ENCODE measurements at places on chromosomes 5 and 9. TPM values are rescaled to one million over a fixed set of nuclear protein-coding genes. Genes with fewer than 3 reads are reported as not detected.

- no peaks in the 10 kb centered on the region for H3K27me3 ChIP-seq
- peaks cover 7% of the 10 kb centered on the region for H3K36me3 ChIP-seq
- DNase-seq = no peak
- peaks cover 53% of the 10 kb centered on the region for H3K4me1 ChIP-seq
- H3K4me3 ChIP-seq = peak overlapping the region; percentile 26
Observed at GRCh38 chr5:139296862-139297326, 3.4 kb downstream of the MATR3 start.

DNA sequence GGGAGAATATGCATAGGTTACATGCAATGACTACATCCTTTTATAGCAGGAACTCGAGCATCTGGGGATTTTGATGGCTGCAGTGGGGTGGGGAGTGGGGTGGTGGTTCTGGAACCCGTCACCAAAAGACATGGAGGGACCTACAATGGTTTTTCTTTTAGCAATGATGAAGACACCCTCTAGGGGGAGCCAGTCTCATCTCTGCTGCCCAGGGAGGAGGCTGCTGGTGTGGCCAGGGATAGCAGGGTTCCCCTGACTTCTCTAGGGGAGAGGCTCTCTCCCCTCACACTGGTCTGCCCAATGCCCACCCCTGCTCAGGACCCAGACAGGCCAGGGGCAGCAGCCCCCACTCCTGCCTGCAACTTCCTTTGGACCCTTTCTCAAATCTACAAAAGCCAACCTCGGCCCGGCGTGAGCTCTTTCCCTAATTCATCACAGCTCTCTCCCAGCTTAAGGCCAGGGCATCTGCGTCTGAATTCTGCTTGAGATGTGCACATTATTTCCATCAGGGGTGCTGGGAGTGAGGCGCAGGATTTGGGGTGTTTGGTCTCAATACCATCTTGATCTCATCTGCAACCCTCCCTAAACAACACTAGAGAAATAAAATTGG is 73.6 kb upstream of the RETREG1 start:
- H3K4me3 ChIP-seq = no peak overlapping the region
- H3K27ac ChIP-seq = no peak overlapping the region
- H3K27me3 ChIP-seq = no peaks in the 10 kb centered on the region
- no peak for DNase-seq

- no peaks in the 10 kb centered on the region for H3K4me1 ChIP-seq
- peaks cover 3% of the 10 kb centered on the region for H3K36me3 ChIP-seq
- H3K27ac ChIP-seq = no peak overlapping the region
- no peaks in the 10 kb centered on the region for H3K27me3 ChIP-seq
- DNase-seq = no peak
Observed at GRCh38 chr5:102832445-102832844, 77.3 kb downstream of the PAM start.

DNA sequence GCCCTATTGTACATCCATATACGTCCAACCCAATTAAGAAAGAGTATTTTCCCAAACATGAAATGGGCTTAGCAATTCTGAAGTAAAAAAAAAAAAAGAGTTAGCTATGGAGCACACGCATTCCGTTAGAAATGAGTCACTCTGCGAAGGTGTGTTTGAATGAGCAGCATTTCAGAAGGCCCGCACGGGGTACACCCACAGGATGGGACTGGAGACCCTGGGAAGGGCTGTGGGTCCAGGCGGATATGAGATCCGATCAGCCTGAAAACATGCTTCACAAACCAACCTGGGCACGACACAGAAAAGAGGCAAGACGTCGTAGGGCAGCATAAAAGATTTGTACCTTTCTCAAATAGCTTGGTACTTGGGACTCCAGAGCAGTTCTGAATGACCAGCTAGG is 173.9 kb upstream of the KLF9 start:
- no peak overlapping the region for H3K4me3 ChIP-seq
- H3K4me1 ChIP-seq = peaks cover 8% of the 10 kb centered on the region
- H3K27ac ChIP-seq = no peak overlapping the region
- no peaks in the 10 kb centered on the region for H3K27me3 ChIP-seq
- H3K36me3 ChIP-seq = no peaks in the 10 kb centered on the region

DNA sequence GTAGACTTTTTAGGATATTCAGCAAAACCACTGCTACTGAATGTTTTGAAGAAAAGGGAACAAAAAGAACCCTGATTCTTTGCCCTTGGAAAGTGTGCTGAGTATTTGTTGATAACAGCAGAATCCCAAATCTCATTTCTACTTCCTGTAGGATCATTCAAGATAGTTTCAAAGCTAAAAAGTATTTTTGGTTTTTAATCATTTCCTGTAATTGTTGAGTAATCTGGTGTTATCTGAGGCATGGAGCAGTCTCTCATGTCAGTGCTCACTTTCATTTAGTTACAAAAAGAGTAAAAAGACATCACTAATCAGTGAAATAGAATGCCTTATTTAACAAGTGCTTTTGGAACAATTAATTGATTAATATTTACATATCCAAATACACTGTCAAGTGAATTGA is 56.1 kb downstream of the ITGA2 start:
- H3K4me1 ChIP-seq = no peaks in the 10 kb centered on the region
- DNase-seq = no peak
- no peaks in the 10 kb centered on the region for H3K36me3 ChIP-seq
- H3K27me3 ChIP-seq = no peaks in the 10 kb centered on the region
- H3K27ac ChIP-seq = no peak overlapping the region
- no peak overlapping the region for H3K4me3 ChIP-seq

DNA sequence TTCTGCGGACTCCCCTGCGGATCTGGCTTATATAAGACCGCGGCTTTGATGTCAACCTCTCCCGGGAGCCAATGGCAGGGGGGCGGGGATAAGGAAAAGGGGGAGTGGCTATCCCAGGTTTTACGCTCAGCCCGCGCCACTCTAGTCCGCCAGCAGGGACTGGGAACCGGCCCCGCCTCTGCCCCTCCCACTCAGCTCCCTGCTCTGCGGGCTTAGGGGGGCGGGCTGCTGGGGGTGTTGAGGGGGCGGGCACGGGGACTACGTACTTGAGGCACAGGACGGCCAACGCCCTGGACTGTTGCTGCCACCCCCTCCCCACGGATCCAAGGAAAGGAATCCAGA is at the start of gene HAND1:
Gene HAND1 (minus strand): TSS at position 4 of the 342 bp plus-strand sequence. CDS start 219 bp downstream, outside the sequence.
- no peak for DNase-seq
- peak within 1 kb of the TSS; percentile 46 for H3K27ac ChIP-seq
- peaks cover 27% of the 10 kb centered on the region for H3K4me1 ChIP-seq
- no peaks in the 10 kb centered on the region for H3K36me3 ChIP-seq
- peak within 1 kb of the TSS; percentile 83 for H3K4me3 ChIP-seq
- H3K27me3 ChIP-seq = peaks cover 96% of the 10 kb centered on the region

DNA sequence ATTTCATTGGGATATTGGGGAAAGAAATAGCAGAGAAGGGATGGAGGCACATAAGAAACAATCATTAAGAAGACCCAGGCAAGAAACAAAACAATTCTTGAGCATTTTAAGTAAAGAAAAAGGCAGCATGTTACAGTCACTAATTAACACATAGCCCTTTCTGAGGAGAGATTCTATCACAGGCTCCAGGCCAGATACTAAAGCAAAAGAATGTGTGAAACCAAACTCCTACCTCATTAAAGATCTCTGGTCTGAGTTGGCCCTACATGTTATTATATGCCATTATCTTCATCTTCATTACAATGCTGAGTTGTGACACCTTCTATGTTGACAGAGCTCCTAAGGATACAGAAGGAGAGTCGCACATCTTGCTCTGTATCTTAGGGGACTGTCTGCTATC is 37.5 kb downstream of the DAP start:
- no peaks in the 10 kb centered on the region for H3K27me3 ChIP-seq
- no peak overlapping the region for H3K4me3 ChIP-seq
- peaks cover 5% of the 10 kb centered on the region for H3K4me1 ChIP-seq
- no peak for DNase-seq
- H3K36me3 ChIP-seq = peaks cover 52% of the 10 kb centered on the region

GRCh38 chr9:69204849-69205248 is 30.8 kb downstream of the TJP2 start:
- H3K4me1 ChIP-seq = peaks cover 34% of the 10 kb centered on the region
- H3K4me3 ChIP-seq = no peak overlapping the region
- no peaks in the 10 kb centered on the region for H3K27me3 ChIP-seq
- peak overlapping the region; percentile 11 for H3K27ac ChIP-seq

- no peaks in the 10 kb centered on the region for H3K36me3 ChIP-seq
- no peaks in the 10 kb centered on the region for H3K27me3 ChIP-seq
- H3K27ac ChIP-seq = no peak overlapping the region
- H3K4me3 ChIP-seq = no peak overlapping the region
Observed at GRCh38 chr9:26219961-26220360, 541.7 kb upstream of the TUSC1 start.

DNA sequence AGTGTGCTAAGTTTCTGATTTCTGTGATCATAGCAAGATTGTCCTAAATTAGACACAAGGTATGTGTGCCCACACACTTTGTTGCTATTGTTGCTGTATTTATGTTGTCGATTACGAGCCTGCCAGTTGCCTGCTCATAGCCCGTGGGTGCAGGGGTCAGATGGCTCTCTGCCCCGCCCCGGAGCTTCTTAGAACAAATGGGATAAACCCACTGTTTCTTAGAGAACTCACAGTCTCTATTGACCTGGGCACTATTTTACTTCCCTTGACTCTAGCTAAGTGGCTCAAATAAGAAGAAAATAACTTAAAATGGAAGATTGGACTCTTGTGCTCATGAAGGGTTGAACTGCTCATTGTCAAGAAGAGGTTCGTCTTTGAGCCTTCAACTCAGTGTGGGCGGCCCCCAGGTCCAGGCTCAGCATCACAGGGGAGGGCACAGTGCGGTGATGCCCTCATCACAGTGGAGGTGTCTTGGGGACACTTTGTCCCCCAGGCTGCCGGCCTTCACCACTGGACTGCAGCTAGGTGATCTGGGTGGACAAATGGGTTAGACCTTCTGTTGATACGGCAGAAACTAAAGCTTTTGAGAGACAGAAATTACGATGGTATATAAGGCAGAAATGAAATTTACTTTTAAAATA is 155.5 kb downstream of the TENT4A start:
- H3K27me3 ChIP-seq = no peaks in the 10 kb centered on the region
- H3K4me1 ChIP-seq = peaks cover 3% of the 10 kb centered on the region
- DNase-seq = no peak
- no peaks in the 10 kb centered on the region for H3K36me3 ChIP-seq
- no peak overlapping the region for H3K4me3 ChIP-seq

- H3K36me3 ChIP-seq = no peaks in the 10 kb centered on the region
- H3K27ac ChIP-seq = no peak overlapping the region
- peaks cover 35% of the 10 kb centered on the region for H3K27me3 ChIP-seq
- no peaks in the 10 kb centered on the region for H3K4me1 ChIP-seq
Observed at GRCh38 chr5:140311011-140311467, 8.1 kb upstream of the PFDN1 start.

DNA sequence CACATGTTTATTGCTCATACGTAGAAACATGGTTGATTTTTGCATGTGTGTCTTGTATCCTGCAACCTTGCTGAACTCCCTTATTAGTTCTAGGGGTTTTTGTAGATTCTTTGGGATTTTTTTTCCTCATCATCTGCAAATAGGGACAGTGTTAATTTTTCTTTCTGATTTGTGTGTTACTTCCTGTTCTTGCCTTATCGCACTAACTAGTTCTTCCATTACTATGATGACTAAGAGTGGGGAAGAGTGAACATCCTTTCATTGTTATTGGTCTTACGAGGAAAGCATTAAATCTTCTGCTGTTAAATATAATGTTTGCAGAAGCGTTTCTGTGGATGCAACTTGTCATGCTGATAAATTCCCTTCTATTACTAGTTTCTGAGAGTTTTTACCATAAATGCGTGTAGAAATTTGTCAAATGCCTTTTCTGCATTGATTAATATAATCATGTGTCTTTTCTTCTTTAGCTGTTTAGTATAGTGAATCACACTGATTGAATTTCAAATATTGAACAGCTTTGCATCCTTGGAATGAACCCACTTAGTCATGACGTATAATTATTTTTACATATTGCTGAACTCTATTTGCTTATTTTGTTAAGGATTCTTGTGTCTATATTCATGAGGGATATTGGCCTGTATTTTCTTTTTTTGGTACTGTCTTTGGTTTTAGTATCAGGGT is 32.1 kb upstream of the RNF130 start:
- no peaks in the 10 kb centered on the region for H3K27me3 ChIP-seq
- H3K36me3 ChIP-seq = no peaks in the 10 kb centered on the region
- no peak overlapping the region for H3K4me3 ChIP-seq
- no peak overlapping the region for H3K27ac ChIP-seq

DNA sequence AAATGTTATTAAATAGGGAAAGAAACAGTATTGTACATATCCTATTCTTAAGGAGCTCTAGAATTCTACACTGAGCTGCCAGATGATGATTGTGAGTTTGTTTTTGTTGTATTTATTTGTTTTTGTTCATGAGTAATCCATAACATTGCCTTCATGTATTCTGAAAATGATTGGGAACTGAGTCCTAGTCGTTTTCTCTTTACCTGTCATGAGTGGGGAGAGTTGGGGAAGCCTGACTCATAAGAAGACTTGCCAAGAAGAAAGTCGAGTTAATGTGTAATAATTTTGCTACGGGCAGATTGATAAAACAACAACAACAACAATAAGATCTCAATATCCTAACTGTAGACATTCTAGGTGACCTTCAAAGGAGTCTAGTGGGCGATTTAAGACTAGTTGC is 103.8 kb downstream of the ANKRD55 start:
- H3K4me1 ChIP-seq = no peaks in the 10 kb centered on the region
- no peak overlapping the region for H3K27ac ChIP-seq
- no peaks in the 10 kb centered on the region for H3K27me3 ChIP-seq
- H3K36me3 ChIP-seq = no peaks in the 10 kb centered on the region
- H3K4me3 ChIP-seq = no peak overlapping the region
- DNase-seq = no peak

GRCh38 chr9:32253731-32254130 is 130.7 kb upstream of the ACO1 start:
- no peaks in the 10 kb centered on the region for H3K27me3 ChIP-seq
- no peaks in the 10 kb centered on the region for H3K36me3 ChIP-seq
- H3K4me3 ChIP-seq = no peak overlapping the region
- DNase-seq = no peak
- no peaks in the 10 kb centered on the region for H3K4me1 ChIP-seq

DNA sequence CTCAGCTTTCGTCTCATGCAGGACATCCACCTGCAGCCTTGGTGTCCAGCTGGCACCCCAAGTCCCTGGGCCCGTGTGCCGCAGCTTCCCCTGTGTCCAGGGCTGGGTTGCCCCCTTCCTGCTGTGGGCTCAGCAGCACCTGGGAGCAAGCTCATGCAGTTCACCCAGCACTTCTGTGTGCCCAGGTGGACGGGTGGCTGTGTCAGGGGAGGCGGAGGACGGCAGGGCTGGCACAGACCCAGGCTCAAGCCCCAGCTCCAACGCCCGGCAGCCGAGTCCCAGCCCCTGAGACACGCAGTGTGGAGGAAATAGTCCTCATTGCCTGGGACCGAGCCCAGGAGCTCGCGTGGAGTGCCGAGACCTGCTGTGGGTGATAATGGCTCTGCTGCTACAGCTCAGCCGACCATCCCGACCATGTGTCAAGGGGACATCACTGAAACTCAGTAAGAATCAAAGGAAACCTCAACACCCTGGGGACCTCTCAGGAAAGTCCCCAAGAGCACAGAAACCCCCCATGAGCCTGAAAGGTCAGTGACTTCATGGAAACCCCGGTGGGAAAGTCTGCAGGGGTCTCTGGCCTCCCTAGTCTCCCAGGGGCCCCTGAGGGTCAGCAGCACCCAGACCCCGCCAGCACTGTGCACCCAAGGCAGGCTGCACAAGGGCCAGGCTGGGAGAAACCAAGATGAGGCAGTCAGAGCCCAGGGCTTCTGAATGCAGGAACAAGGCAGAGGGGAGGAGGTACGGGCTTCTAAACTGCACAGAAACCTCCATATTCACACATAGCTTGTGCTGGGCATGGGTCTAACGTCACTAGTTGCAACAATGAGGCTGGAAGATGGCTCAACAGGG is 38.8 kb downstream of the LPCAT1 start:
- H3K27me3 ChIP-seq = no peaks in the 10 kb centered on the region
- no peak overlapping the region for H3K27ac ChIP-seq
- H3K36me3 ChIP-seq = peaks cover 4% of the 10 kb centered on the region
- no peak overlapping the region for H3K4me3 ChIP-seq

TGFBI gene
- 302 TPM for total RNA-seq

PCDHA5 gene
- total RNA-seq = 2.1 TPM

LURAP1L gene
- 8.7 TPM for total RNA-seq
